ENCODE measurements at places on chromosomes 2 and 18.

DNA sequence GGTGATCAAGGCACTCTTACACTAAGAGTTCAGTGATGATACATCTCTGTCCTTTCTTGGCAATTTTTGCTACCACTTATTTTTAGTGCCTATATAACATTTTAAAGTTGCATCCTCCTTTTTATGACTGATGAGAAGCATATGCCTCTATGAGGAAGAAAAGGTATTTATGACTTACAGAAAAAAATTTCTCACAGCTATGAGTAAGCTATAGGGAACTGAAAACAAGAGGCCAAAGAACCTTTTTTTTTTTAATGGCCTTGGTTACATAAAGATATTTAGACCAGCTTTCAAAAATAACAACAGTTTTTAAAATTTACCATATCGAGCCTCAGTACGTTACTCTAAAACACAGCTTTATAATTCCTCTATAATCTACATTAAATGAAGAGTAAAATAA is 21.3 kb downstream of the MBD5 start:
- DNase-seq: no peak

DNA sequence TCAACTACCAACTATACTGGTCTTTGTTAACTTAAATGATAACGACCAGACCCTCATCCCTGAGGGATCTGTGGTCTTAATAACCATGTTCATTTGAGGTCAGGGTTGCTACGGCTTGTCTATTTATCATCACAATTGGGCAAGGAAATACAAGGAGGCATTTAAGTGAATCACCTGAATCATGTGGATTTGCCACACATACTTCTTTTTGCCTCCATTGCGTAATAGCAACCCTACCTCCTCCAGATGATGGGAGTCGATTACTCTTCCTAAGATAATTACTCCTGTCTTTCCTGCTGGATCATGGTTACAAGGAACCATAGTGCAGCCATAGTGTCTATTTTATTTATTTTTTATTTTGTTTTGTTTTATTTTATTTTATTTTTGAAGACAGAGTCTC is 42.2 kb downstream of the TAF4B start:
- peak; percentile 12 for DNase-seq

GRCh38 chr2:1692342-1692741 is 52.0 kb downstream of the PXDN start:
- DNase-seq: no peak

DNA sequence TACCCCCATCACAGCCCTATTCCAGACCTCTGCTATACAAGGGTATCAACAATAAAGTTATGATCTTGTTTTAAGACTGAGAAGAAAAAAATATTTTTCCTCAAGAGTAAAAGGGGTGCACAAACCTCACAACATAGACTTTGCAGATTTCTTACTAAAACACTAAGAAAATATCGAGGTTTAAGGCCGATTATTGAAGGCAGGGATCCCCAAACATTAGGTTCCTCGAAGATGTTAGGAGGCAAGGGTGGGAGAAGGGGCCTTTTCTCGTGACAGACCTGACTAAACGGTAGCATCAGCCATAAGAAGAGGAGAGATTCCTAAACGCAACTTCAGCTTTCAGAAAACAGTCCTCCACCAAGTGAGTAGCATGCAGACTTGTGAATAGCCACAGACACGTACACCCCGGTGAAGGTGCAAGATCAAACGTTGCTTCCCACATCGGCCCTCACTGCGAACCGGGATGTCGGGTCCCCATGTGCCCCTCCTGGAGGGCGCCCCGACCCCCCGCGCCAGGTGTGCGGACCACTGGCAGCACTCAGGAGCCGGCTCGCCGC is 678 bp downstream of the PIAS2 start:
- no peak for DNase-seq

DNA sequence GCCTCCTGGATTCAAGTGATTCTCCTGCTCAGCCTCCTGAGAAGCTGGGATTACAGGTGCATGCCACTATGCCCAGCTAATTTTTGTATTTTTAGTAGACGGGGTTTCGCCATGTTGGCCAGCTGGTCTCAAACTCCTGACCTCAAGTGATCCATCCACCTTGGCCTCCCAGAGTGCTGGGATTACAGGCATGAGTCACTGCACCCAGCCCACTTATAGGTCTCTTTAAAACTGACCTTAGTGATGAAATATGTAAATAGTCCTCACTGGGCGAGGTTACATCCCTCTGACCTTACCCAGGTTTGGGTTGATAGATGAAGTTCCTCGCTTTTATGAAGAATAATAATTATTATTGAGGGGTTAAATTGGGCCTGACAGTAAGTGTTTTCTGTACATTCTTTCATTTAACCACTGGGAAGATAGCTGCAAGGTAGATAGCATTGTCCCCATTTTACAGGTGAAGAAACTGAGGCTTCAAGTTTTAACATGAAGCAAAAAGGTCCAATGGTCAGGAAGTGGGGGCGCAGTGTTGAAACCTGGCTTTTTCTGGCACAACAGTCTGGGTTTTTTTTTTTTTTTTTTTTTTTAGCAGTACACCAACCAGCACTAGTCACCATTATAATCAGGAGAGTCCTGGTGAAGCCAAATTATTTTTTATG is 174.8 kb upstream of the EPAS1 start:
- DNase-seq: no peak

GRCh38 chr18:49112031-49112430 is 161.3 kb upstream of the SMAD7 start:
- no peak for DNase-seq

GRCh38 chr2:3192920-3193319 is 184.7 kb downstream of the EIPR1 start:
- no peak for DNase-seq

GRCh38 chr2:70806013-70806412 is 14.4 kb downstream of the CLEC4F start:
- no peak for DNase-seq

DNA sequence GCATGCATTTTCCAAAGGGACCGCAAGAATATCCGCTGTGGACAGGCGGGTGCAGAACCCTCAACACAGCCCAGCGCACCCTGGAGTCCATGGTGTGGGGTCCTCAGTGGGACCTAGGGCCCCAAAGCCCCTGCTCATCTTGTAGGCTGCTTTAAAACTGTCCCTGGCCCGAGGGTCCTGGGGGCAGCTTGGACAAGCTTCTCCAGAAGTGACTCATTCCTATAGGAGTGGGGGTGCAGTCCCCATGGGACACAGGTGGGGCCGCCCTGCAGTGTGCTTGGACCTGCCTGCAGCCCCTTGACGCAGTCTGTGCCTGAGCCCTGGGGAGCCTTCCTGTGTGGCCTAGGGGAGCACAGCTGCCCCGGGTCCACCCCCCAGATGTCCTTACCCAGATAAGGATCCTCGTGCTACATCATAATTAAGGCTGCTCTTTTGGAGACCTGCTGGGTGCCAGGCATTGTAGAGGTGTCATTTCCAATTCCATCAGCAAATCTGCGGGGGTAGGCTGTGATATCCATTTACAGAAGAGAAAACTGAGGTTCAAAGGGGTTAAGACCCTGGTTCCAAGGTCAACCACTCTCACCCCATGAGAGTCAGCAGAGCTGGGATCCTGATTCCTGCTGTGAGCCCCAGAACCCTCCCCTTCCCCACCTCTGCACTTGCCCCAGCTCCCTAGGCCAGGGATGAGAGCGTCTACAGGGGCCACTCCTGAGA is 1.7 kb upstream of the HS6ST1 start:
- DNase-seq: no peak

GRCh38 chr2:54687595-54688152 is 35.8 kb upstream of the EML6 start:
- DNase-seq: no peak

DNA sequence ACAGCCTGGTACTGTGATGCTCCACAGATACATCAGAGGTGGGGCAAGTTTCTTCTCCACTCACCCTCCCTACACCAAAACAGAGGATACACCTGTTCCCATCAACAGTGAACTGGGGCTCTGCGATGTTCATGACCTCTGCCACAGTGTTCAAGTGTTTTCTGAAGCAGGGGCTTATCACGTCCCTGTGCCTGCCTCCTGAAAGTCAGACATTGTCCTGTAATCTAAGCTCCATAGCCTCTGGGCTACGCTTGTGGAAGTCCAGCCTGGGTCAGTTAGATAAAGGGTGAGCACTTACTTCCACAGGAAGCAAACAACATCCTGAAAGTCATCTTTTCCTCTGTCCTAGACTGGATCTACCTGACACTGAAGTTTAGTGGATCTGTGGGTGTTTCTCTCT is 20.2 kb upstream of the MRO start:
- no peak for DNase-seq

- DNase-seq: no peak
These were observed 276.2 kb upstream of the TANK start for GRCh38 chr2:160884056-160884455.

DNA sequence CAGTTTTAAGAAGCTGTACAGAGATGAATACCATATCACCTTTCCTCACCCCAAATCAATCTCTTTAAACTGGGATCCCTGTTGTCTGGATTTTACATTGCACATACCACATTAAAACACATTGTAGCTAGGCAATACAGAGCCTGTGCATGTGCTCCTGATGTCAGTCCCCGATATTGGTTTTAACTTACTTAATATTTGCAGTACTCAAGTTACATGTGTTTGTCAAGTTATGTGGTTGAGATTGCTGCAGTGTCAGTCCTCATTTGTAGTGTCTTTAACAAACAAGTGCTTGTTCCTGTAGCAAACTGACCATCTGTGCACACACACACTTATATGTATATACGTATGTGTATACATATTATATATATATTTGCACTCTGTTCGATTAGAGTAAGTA is 10.4 kb upstream of the UBE2E3 start:
- no peak for DNase-seq
